ENCODE measurements at places on chromosomes 6 and 20.
A peak's percentile ranks its signal among the peaks of the same experiment; 100 is the strongest.

DNA sequence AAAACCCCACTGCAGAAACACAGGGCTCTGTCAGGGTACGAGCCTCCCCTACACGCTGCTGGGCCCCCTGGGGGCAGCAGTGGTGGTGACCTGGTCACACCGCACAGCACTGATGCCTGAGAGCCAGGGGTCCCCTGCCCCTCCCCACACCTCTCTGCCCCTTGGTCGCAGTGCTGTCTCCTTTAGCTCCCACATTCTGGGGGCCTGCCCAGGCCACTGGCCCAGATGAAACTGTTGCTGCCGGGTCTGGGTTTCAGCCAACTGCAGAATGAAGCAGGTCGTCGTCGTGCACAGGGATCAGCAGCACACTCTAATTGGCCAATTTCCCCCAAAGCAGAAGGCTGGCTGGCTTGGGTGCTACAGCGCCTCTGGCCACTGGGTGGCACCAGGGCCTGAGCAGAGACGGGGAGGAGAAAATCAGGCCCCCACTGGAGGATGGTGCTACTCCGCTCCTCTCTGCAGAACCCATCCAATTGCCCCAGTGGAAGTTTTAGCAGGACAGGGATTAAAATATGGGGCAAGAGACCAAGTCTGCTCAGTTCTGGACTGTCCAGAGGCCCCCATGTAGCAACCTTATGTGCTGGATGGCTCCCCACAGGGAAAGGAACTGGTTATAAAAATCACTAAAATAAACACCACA, 26.1 kb downstream of the DIDO1 start:
- DNase-seq = peak; percentile 52

DNA sequence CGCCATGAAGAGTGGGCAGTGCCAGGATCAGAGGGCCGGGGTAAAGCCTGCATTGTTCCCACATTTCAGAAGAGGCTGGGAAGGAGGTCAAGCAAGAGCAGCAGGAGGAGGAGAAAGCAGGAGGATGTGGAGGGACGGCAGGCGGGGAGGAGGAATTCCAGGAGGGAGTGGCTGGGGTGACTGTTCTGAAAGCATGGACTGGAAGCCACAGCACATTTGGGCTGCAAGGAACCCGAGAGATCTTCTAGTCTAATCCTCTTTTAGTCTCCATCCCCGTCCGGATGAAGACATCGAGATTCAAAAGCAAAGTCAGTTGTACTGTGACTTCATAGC, 76.9 kb downstream of the FAM50B start:
- no peak for DNase-seq

DNA sequence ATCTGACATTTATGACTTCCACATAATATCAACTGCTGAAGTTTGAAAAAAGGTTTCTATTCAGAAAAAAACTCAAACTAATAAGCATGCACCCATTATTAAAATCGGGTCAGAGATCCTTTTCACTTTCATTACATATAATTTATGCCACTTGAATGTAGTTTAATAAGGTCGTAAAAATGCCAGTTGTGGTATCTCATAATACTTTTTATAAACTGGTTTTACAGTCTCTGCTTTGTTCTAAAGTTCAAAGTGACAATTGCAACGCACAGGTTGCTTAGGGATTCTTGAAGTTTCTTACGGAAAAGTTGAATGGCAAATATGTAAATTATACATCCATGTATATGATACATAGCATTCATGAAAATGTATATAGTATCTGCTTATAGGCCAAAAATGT, 229.4 kb upstream of the CEP162 start:
- no peak for DNase-seq

DNA sequence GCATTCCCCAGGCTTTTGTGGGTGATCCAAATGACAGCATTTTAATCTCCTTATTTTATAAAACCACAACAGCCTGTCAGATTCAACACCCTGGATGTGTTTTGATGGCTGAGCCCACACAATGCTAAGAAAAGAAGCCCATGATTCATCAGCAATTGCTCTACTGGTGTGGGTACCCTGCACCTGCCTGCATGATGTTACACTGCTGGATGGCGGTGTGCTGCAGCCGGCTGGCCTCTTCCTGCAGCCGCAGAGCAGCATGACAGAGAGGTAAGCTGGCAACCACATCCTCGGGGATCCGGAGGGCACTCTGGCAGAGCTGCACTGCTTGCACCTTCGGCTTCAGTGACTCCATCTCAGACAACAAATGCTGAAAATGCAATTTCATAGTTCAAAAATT, 327.5 kb downstream of the SYNE1 start:
- DNase-seq = peak; percentile 64

GRCh38 chr6:125924169-125924568, 32.4 kb upstream of the HINT3 start:
- no peak for DNase-seq

DNA sequence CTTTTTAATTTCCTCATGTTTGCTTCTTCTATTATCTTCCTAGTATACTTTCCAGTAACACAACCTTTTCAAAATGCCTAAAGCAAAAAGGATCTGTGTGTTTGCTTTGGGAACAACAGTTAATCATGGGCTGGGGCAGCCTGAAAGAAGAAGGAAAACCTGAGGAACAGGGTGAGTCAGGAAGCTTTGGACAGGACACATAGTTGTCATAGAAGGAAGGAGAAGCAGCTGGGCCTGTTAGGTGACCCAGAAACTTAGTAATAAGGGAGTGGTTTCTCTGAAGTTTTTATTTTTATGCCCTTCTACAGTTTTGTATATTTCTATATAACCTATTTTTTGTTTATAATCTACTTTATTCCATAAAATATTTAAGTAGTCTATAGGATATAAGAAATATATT, 61.4 kb downstream of the CD24 start:
- DNase-seq = no peak

DNA sequence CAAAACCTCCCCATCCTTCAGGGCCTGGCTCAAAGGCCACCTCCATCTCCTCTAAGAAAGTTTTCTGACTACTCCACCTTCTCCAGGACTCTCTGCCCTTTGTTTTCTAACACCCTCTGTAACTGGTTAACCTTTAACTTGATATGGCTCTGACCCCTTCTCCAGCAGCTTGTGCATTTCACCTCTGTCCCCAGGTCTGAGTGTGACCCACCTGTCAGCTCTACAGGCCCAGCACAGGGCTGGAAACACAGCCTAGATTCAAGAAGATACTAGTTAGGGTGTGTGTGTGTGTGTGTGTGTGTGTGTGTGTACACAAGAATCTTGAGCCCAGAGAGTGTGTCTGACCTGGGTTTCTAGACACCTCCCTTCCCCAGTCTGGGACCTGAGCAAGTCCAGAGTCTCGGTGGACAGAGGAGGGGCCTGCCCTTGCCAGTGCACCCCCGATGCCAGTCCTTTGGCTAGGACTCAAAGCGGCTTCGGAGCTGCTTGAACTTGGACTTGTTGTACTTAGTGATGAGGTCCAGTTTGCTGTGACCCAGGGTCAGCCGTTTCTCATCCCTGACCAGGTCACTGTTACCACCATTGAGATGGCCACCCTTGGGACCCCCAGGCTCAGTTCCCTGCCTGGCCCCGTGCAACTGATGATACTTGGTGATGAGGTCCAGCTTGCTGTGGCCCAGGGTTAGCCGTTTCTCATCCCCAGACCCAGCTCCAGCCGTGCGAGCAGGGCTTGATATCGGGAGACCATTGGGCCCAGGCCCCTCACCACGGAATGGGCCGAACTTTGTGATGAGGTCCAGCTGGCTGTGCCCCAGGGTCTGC, 1.7 kb upstream of the EIF6 start:
- no peak for DNase-seq

DNA sequence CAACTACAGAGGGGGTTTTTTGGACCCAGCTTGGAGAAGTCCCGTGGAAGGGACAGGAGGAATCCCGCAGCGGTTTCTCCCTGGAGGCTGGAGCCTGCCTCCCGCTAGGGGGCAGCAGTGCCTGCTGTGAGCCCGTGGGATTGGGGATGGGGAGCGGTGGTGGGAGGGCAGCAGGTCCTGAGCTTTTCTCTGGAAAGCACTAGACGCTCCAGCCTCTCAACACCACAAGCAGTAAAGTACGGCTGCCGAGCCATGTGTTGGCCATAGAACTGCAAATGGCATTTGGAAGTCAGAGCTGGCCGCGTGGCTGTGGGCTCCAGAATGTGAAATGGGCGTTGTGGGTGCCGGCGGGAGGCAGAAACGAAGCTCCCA, 47.8 kb downstream of the GMPR start:
- no peak for DNase-seq

DNA sequence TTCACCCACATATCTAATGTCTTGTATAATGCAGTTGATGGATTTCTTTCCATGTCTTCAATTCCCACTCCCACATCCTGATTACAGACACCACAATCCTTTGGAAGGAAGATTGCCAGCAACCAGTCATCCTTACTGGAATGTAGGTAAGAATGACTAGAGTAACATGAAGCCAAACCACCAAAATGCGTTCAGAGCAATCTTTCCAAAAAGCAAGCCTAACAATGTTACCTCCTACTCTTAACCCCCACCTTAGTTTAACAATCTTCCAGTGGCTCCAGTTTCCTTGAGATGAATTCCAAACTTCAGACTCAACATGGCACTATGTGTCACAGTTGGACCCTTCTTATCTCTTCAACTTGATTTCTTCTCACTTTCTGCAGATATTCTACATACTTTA, 685.6 kb downstream of the DOK5 start:
- DNase-seq = no peak

- DNase-seq = no peak
Measured at GRCh38 chr20:19881990-19882389, 123.9 kb downstream of the RIN2 start.

- DNase-seq = no peak
Measured at GRCh38 chr6:151054306-151054705, 185.5 kb upstream of the AKAP12 start.

DNA sequence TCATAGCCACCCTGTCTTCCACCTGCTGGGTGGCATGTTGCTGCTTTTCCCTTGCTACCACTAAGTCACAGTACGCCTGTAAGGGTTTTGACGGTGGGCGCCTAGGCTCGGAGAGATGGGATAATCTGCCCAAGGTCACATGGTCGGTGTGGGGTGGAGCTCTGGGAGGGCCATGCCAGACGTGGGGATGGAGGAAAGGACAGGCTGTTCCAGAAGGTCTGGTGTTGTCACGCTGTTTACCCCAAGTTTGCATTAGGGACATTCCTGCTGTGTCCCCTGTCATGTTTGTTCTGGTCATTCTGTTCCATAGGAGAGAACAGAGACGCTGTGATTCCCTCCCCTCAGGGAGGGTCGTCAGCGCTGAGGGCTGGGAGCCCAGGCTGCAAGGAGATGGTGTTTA, 16.1 kb downstream of the IP6K3 start:
- DNase-seq = no peak

DNA sequence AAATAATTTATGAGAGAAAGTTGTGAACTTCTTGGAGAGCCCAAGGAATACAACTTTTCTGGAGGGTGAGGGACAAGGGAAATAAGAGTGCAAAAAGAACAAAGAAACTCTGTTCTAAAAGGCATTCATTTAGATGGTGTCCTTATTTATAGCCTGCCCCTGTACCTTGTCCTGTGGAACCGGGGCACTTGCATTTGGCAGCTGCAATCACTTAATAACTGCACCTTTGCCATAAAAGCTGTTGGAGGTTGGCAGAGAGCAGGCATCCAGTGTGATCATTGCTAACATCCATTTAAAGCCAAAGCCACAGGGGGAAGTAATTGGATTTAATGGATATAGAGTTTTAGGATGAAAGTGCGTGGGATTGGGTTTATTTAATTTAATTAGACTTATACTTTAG, 50.8 kb upstream of the SGK1 start:
- no peak for DNase-seq

GRCh38 chr6:92292067-92292466, 1127.3 kb downstream of the EPHA7 start:
- no peak for DNase-seq

DNA sequence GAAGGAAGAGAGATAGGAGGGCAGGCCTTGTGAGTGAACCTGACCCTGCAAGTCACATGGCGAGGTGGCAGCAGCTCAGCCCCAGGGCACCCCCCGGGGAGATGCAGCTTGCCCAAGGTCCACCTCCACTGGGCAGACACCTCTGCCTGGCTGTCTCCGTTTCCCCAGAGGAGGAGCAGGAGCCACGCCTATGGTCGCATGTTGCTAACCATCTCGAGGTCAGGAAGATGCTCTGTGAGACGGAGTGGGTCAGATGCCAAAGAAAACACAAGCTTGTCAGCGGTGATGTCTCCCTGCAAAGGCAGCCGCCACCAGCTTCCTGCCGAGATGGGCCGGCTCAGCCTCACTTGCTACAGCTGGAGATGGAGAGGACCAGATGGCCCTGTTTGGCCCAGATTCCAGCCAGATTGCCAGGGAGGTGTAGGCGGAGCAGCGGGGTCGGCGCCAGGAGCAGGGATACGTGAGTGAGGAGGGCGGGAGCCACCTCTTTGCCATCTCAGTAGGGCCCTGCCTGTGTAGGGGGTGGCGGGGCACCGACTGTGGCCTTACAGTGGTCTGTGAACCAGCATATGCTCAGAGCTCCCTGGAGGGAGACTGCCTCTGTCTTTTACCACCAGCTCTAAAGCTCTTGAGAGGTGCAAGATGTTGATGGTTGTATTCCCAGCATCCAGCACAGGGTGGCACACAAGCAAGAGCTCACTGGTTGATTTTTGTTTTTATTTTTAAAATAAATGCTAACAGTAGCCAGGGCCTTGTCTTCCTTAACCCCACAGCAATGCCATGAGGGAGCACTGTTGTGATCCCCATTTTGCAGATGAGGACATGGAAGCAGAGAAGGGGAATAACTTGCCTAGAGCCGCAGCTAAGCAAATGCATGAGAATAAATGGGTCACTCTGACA, 42.9 kb upstream of the FAM83D start:
- no peak for DNase-seq

GRCh38 chr6:36120539-36120938, 9.8 kb upstream of the MAPK13 start:
- DNase-seq = peak; percentile 69
